Stimulated activated CD4-positive, alpha-beta T cell treated with anti-CD3 and anti-CD28 coated beads, Interleukin-1b, Interleukin-23, amount 100 ng/mL, for 1 hour (primary cell): ENCODE measurements at places on chromosomes 7 and 10.

- no peak for DNase-seq
Measured at GRCh38 chr10:100715445-100716385, 29.7 kb upstream of the PAX2 start.

DNA sequence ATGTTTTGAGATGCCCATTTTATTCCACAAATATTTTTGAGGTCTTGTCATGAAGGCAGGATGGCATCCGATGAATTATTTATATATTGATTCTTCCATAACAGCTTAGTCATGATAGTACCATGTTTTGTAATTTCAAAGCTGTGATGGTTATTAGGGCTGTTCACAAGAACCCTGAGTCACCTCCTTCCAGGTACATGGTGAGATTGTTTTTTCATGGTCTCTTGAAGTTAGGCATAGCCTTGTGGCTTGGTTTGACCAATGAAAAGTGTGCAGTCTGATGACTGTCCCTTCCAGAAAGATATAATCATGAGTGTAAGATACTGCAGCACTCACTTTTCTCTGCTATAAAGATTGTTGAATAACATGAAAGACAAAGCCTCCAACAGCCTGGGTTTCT, 274.8 kb downstream of the FGFR2 start:
- DNase-seq = no peak

DNA sequence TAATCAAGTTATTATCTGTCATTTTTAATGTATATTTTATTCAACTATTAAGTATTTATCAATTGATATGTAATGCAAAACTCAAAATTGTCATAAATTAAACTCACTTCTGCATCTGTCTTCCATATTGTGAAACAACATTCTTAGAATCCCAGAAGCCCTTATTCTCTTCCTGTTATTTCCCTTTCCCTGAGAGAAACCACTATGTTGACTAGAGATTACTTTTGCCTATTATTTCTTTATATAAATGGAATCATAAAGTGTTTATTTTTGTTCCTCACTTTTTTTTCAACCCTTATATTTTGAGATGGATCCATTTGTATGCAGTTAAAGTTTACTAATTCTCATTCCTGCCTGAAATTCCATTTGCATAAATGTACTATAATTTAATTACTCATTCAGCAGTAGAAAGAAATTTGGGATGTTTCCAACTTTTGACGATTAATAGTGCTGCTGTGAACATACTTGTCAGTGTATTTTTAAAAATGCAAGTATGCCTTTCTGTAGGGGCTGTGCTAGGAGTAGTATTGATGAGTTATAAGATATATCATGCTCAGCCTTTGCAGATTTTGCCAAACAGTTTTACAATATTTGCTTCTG, 211.2 kb downstream of the SEMA3D start:
- no peak for DNase-seq

DNA sequence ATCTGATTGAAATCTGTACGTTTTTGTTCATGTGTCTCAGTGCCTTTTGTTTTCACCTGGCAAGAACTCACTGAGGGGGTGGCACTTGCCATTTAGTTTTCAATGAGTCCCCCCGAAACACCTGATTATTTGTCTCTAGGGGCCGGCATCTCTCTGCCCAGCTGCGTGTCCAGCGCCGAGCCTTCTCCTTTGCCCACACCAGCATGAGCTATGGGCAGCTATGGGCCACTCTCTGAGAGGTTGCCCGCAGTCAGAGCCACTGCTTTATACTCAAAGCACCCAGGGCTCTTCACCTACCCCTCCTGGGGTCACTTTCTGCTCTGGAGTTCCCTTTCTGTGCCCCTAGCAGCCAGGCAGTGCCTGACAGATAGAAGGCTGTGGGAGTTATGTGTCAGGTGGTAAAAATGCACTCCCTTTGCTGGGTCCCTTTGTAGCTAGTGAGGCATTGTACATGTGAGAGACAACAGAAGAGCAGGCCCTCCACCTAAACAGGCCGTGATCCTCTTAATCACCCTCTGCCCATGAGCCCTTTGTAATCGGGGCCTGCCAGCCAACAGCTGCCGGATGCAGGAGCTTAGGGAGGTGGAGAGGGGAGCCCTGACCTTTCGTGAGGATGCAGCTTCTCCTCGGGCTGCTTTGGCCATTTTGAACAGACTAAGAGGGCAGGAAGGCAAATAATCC, 133.1 kb upstream of the NPS start:
- no peak for DNase-seq

GRCh38 chr10:97128039-97128492, 57.7 kb downstream of the SLIT1 start:
- no peak for DNase-seq

- DNase-seq = no peak
Measured at GRCh38 chr10:124403548-124403947, 15.2 kb downstream of the OAT start.

DNA sequence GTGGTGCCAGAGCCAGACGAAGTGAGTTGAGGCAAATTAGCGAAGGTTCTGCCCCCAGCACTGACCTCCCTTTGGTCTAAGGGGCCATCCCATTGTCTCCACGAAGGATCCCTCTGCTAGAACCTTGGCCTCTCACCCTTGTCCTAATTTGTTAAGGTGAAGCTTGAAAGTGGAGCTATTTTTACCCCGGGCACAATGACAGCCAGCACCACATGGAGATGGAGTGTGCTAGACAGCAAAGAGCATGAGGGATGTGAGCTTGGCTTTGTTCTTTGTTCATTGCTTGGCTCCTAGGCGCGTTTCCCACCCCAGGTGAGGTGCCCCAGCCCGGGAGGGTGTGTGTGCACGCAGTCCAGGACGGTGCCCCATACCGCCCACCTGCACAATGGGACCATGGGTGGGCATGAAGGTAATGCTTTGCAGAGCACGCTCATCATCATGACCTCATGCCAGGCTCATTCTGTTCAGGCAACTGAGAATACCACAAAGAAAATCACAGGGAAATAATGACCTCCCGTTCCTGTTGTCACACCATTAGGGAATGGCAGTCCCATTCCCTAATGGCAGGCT, 361.0 kb upstream of the FZD8 start:
- DNase-seq = no peak

GRCh38 chr10:21888959-21889358, 114.6 kb downstream of the DNAJC1 start:
- no peak for DNase-seq

DNA sequence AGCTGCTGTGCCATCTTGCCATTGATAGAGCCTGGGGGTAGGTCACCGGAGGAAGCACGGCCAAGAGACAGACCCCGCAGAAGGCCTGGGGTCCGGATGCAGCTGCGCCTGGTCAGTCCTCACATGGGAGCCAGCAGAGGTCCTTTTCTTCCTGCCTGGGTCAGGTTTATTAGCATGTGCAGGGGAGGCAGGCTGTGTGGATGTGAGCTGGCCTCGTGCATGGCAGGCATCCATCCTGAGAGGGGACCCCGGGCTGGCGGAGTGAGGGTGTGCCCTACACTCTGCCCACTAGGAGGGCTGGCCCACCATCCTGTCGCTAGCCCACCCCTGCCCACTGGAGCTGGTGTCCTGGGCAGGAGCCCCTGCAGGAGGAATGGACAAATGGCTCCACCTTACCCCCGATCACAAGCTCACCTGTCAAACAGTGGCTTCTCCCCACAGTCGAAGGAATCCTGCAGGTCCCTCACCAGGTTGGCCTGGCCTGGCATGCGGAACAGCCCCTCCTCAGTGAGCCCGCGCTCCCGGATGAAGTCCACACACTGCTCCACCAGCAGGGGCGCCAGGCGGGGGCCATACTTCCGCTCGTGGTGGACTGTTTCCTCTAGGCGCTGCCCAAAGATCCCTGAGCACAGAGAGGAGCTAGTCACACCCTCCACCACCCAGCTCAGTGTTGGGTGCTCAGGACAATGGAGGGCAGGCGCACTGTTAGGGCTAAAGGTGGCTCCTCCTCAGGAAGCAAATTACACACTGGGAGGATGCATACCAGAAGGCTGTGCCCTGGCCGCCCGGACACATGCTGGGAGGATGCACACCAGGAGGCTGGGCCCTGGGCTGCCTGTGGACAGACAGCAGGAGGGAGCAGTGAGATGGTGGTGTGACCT, 145.4 kb downstream of the ARHGAP22 start:
- DNase-seq = no peak

- DNase-seq = no peak
Measured at GRCh38 chr7:39532832-39533231, 33.4 kb upstream of the YAE1 start.

DNA sequence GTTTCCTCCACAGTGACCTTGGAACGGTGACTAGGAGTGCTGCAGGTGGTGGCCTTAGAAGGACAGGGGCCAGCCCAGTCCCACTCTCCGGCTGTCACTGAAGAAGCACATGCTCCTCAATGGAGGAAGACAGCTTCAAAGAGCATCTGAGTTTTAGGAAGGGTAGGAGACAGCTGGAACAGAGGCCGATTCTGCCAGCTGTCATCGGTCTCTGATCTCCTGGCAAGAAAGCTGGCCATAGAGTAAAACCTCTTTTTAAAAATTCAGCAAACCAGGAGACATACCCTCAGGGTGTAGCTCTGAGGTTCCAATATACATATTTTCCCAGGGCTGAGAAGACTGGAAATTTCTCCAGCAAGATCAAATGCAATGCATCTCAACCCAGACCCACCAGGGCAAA, 55.9 kb downstream of the KCNMA1 start:
- no peak for DNase-seq

DNA sequence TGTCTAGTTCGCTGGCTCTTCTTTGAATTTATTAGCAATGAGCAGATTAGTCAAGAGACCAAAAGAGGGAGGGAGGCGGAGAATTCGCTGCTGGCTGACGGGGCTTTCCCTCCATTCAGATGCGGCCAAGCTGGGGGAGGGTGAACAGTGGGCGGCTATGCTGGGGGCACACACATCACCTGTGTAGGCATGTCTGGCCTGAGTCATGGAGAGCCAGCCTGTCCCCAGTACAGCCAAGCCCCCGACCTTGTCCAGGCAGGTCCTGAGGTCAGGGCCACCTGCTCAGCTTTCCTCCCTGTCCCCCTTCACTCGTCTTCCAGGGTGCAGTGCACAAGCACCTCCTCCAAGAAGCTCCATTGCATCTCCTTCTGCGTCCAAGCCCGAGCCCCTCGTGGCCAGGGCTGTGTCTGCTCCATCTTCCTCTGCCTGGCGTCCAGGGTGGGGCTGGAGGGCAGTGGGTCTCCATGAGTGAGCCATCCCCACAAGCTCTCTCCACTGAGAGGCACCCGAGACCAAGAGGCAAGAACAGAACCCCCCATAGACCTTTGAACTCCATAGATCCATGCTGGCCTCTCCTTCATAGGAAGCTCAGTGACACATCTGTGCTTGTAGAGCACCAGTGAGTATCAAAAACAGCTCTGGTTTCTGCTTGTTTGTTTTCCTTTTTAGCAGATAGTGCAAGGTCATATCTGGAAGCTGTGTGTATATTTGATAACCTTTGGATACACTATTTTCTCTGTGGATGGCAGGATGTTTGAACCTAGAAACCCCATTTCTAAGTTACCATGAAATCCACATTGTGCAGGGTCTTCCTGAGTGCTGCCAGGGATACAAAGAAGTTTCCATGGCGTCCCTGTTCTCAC, 1.9 kb upstream of the DEPP1 start:
- DNase-seq = no peak

- DNase-seq = no peak
Measured at GRCh38 chr10:67912331-67912946, 28.0 kb downstream of the SIRT1 start.

GRCh38 chr7:142523821-142524460, 225.3 kb upstream of the PRSS1 start:
- DNase-seq = no peak

DNA sequence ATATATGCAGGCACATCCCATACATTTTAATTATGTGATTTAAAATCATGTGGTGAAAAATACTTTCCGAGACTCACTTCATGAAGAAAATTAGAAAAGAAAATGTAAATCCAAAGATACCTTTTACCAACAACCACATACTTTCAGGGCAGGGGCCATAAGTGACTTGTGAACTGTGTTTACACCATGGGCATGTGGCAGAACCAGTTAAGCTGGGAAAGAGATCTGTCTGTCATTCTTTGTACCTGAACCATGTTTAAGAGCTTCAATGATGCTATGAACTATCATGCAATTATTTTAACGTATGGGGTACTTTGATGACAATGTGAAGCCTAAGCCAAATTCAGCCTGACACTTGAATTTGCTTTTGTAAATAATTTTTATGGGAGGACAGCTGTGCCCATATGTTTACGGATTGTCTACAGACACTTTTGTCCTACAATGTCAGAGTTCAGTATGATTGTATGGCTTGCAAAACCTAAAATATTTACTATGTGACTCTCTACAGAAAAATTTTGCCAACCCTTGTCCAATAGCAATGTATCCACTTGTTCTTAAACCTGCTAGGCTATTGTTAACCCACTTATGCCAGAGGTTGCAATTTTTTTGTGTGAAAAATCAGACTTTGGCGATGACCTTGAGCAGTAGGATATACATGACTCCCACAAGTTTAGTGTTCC, 654.6 kb downstream of the TNS3 start:
- no peak for DNase-seq
